NCI-H526 (cell line): ENCODE measurements at places on chromosomes 12 and 14.
A peak's percentile ranks its signal among the peaks of the same experiment; 100 is the strongest.

GRCh38 chr12:119630223-119630780, 36.7 kb downstream of the TMEM233 start:
- DNase-seq, result no peak

- no peak for DNase-seq
Observed at GRCh38 chr14:77565994-77566305, 50.5 kb downstream of the SPTLC2 start.

DNA sequence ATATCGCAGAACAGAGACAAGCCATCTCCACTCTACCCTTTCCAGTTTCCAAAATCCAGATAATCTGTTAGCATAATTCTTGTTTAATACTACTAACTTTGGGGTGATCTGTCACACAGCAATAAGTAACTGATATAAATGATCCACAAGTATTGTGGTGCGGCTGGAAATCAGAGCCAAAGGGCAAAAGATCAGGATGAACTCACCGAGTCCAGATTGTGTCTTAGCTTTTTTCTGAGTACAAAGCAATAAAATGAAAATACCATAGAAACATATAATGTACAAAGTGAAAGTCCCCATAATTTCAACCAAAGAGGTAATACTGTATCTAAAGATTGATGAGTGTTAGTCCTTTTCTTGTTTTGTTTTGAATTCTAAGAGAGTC, 17.4 kb downstream of the HECTD1 start:
- DNase-seq, result no peak

GRCh38 chr12:114961491-114961890, 277.5 kb upstream of the TBX3 start:
- no peak for DNase-seq

- DNase-seq, result no peak
Observed at GRCh38 chr14:67463900-67464299, 24.6 kb downstream of the TMEM229B start.

GRCh38 chr14:95134304-95134933, 22.9 kb downstream of the DICER1 start:
- no peak for DNase-seq

DNA sequence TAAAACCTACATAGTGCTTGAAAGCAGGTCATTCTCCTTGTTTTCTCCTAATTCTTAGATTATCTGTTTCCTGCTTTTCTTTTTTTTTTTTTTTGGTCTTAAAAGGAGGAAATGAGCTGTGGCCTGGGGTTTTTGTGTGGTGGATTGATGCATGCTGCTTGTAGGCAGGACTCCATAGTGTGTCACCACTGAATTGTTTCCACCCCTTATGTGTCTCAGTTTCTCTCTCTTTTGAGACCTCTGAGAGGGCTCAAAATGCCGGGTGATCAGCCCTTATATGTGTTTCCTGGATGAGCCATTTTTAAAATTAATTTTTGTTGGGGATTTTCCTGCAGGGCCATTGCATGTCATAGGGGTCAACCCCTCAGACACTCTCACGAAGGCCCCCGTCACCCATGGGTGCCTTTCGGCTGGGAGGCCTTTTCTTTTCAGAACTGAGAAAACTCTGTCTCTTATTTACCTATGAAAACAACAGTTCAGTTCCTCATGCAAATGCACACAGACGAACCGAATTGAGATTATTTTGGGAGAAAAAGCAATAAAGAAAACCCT, 32.0 kb upstream of the LRRK2 start:
- peak; percentile 52 for DNase-seq

GRCh38 chr14:33839193-33840076, 111.4 kb downstream of the EGLN3 start:
- peak; percentile 85 for DNase-seq

DNA sequence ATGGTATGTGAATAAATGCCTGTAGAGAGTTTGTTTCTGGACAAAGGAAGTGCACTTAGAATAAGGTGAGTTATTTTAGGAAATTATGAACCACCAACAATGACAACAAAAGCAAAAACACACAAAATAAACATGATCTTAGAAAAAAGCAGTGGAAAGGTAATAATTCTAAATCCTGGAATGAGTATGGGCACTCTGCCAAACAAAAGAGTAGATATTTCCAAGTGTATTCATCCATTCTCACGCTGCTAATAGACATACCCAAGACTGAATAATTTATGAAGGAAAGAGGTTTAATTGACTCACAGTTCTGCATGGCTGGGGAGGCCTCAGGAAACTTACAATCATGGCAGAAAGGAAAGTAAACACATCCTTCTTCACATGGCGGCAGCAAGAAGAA, 269.3 kb upstream of the NPAS3 start:
- DNase-seq, result no peak

- DNase-seq, result no peak
Observed at GRCh38 chr12:69431591-69432222, 38.5 kb upstream of the FRS2 start.

DNA sequence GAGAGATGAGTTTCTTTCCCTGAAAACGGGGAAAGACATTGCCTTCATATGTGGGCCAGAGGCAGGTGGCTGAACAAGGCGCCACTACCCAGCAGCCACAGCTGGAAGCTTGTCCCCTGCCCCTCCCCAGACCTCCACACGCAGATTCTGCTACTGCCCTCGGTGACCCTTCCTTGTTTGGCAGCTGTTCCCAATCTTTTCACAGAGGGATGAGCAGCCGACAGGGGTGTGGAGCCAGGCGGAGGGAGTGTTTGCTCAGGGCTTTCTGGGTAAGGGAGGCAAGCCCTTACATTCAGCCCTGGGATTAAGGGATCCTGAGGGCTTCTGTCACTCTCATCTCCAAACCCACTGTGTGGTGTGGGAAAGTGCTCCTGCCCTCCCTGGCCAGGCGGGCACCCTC, 4.5 kb upstream of the KRT4 start:
- DNase-seq, result no peak

DNA sequence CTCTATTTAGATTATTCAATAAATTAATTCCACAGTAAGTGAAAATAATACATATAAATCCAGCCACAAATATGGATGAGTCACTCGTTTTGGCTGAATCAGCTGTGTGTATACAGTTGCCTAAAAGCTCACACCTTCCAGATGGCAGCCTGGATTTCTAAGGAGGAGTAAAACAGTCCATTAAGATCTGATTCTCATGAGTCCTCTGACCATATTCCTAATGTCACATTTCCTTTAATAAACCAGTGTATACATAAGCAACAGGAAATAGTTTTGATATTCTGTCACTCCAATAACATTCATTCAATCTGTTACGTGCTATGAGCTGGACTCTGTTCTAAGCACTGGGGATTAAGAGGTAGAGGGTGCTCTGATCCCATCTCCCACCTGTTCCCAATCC, 21.8 kb downstream of the MDM1 start:
- DNase-seq, result no peak

GRCh38 chr14:72682188-72682587, 211.7 kb downstream of the DPF3 start:
- DNase-seq, result no peak
